ENCODE measurements at places on chromosomes 6 and 20.

DNA sequence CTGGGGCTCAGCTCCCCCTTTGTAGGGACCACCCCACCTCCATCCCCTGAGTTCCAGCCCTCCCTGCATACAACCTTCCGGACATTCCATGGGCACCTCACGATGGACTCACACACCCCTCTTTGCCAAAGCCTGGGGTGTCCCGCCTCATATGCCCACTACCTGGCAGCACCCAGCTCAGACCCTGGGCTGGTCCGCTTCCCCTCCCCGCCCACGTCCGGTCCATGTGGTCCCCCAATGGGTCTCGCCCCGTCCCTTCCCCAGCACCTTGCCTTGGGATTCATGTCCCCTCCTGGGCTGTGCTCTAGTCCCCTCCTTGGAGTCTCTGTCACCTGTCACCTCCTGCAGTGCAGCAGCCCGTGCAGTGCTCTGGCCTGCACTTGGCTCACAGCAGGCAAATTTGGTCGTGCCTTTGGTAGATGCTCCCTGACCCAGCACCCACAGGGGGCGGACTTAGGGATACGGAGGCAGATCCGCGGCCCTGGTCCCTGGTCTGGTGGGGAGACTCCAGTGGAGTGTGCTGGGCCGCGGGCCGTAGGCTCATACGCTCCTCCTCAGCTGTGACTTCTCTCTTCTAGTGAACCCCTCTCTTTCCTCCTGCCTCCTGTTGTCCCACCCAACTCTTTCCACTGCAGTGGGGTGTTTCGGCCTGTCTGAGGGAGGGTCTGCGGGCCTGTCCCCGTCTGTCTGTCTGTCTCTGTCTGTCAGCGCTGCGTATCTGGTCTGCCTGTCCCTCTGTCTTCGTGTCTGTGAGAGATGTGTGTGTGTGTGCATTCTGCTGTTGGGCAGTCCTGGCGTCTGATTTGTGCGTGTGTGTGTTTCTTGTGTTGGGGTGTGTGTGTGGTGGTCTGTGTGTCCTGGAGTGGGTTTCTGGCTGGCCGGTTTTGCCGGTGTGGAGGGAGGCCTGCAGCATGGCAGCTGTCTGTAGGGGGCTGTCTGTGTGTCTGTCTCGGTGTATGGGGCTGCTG, 69.5 kb downstream of the SRC start:
- no peak for DNase-seq

- no peak for DNase-seq
These were observed 58.3 kb downstream of the RIN2 start for GRCh38 chr20:19816386-19816785.

DNA sequence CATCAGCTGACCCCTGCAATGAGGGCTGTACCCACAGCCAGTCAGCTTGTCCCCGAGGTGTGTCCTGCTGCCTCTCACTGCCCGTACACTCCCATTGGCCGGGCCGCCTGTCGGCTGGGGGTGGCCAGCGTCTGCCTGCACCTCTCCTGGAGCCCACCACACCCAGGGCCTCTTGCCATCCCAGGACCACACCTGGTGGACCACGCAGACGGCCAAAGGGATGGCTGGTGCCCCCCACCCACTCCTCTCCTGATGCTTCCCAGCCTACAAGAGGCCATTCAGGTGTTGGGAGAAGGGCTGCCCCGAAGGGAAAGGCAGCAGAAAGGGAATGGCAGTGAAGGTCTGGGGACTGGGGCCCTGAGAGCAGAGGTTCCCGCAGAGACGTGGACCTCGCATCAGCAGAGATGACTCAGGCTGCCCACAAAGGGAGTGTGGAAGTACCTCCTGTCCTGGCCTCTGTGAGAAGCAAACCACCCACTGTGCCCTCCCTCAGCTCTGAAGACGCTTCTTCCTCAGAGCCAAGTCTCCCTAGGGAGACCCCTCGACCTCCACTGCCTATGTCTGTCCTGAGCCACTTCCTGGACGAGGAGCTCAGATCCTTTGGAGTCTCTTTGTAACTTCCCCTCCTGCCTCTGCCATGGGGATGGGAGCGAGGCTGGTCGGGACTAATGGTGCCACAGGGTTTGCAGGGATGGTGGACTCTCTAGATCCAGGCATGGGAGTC, 60.9 kb downstream of the PYGB start:
- DNase-seq: no peak

DNA sequence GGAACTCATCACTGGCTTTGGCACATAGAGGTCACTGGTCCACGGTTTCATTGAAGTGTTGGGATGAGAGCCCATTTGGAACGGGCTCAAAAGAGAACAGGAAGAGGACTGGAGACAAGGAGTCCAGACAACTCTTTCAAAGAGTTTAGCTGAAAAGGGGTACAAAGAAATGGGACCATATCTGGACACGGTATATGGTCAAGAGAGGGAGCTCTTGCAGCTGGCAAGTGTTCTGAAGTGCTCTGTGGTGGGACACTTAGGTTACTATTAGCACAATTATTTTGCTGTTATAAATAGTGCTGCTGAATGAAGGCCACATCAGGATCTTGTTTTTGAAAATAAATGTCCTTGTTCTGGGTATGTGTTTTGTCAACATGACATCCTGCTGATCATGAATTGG, 4.6 kb downstream of the SGK2 start:
- no peak for DNase-seq

- no peak for DNase-seq
These were observed 90.3 kb downstream of the FAM50B start for GRCh38 chr6:3939368-3939958.

- DNase-seq: no peak
These were observed 12.0 kb downstream of the LMBRD1 start for GRCh38 chr6:69784595-69785377.
